Endothelial cell of umbilical vein (primary cell): ENCODE measurements at places on chromosomes 11 and 22. TPM values are rescaled to one million over a fixed set of nuclear protein-coding genes. Genes with fewer than 3 reads are reported as not detected.

Gene SSTR3
- polyA plus RNA-seq, result not detected in 2 replicates

Gene PNPLA5
- polyA plus RNA-seq, result not detected in 2 replicates

Gene TLCD5
- 8.3 and 9.7 TPM in 2 replicates for polyA plus RNA-seq

Gene TMEM132A
- polyA plus RNA-seq, result 74.3 and 97.9 TPM in 2 replicates
